Esophagus squamous epithelium (tissue), 5 donors: ENCODE measurements at places on chromosomes 13 and 19. TPM values are rescaled to one million over a fixed set of nuclear protein-coding genes. Genes with fewer than 3 reads are reported as not detected.

GRCh38 chr13:39612023-39612637 is 9.1 kb upstream of the LHFPL6 start:
- H3K4me3 ChIP-seq = no peak overlapping the region
- no peaks in the 10 kb centered on the region for H3K36me3 ChIP-seq
- H3K4me1 ChIP-seq = no peaks in the 10 kb centered on the region
- no peak overlapping the region for H3K27ac ChIP-seq
- H3K27me3 ChIP-seq = no peaks in the 10 kb centered on the region

ZNF763 gene
- 2.0 TPM for total RNA-seq

GRCh38 chr19:41928221-41928683 is at the start of gene ERFL:
ERFL (minus strand) TSS chr19:41928449; CDS start chr19:41912919, 15,530 bp downstream.
- no peaks in the 10 kb centered on the region for H3K36me3 ChIP-seq
- H3K27ac ChIP-seq = no peak within 1 kb of the TSS
- peaks cover 100% of the 10 kb centered on the region for H3K27me3 ChIP-seq
- peaks cover 14% of the 10 kb centered on the region for H3K4me1 ChIP-seq
- DNase-seq = no peak
- peak within 1 kb of the TSS; percentile 31 for H3K4me3 ChIP-seq

BRSK1 gene
- total RNA-seq = not detected

VMAC gene
- 6.1 TPM for total RNA-seq

- DNase-seq = no peak
- no peaks in the 10 kb centered on the region for H3K27me3 ChIP-seq
- H3K27ac ChIP-seq = no peak overlapping the region
- no peak overlapping the region for H3K4me3 ChIP-seq
Measured at GRCh38 chr19:7908742-7909461, 5.2 kb downstream of the MAP2K7 start.

DNA sequence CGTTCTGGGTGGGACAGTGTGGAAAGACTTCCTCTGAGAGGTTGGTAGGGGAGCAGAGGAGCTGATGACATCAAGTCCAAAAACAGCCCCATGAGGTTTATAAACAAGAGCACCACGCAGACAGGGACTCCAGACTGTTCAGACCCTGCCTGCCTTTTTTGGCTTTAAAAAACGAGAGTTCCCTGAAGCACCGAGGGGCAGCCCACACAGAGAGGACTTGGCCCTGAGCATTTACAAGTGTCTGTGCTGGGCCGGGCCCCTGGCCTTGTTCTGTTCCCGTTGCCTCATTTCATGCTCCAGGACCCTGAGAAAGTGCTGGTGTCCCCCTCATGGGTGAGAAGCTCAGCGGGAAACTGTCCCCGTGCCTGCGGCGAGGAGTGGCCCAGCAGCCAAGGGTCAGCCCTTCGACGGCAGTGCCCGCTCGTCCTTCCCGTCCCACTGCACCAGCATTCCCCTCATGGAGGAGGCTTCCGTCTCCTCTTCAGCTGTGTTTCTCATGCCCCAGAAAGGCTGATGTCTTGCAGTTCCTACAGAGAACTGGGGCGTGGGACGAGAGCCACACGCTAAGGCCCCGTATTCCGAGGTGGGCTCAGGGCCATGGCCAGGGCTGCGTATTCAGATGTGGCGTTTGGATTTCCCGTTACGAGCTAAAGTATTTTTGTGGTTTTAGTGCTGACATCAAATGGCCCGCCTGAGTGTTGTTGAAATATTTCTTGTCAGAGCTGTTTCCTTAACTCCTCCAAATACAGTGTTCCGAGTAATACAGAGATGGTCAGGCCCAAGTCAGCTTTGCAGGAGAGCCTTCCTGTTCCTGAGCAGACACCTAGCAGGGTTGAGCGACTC is 93.5 kb downstream of the ATP11A start:
- H3K36me3 ChIP-seq = no peaks in the 10 kb centered on the region
- no peak overlapping the region for H3K4me3 ChIP-seq
- H3K27me3 ChIP-seq = no peaks in the 10 kb centered on the region
- no peaks in the 10 kb centered on the region for H3K4me1 ChIP-seq
- no peak overlapping the region for H3K27ac ChIP-seq
- no peak for DNase-seq

ARHGAP35 gene
- total RNA-seq = 28.6 TPM

GRCh38 chr13:102405499-102406100 is 3.8 kb upstream of the FGF14 start:
- H3K36me3 ChIP-seq = no peaks in the 10 kb centered on the region
- no peak for DNase-seq
- H3K4me3 ChIP-seq = no peak overlapping the region
- peaks cover 19% of the 10 kb centered on the region for H3K4me1 ChIP-seq

DNA sequence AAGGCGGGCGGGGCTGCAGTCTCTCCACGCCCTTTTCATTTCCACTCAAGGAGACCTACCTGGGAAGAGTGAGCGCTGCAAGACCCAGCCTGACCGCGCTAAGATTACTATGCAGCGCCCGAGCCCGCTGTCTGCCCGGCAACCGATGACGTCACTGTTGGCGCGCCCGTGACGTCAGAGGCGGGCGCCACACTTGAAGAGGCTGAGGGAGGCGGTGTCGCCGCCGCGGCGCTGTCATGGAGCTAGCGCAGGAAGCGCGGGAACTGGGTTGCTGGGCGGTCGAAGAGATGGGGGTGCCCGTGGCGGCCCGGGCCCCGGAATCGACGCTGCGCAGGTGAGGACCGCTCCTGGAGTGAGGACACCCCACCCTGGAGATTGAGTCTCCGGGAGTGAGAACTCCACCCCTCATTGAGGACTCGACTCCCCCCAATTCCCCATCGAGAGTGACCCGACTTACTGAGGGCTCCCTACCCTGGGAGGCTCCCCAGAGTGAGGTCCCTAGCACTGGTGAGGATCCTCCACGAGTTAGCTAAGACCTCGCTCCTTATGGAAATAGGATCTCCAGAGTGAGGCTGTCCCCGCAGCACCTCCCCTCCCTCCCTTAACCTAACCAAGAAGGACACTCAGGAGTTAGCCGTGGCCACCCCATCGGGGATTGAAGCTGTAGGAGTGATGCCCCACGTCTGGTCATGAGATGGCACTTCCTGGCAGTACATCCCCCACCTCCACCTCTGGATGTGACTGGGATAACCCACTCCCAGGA is at the start of gene HAUS5:
HAUS5 (plus strand) TSS at position 177 of the 763 bp plus-strand sequence; CDS start at position 237, 60 bp downstream.
- H3K36me3 ChIP-seq = peaks cover 5% of the 10 kb centered on the region
- no peaks in the 10 kb centered on the region for H3K27me3 ChIP-seq
- DNase-seq = peak; percentile 74
- H3K4me1 ChIP-seq = peaks cover 3% of the 10 kb centered on the region
- H3K4me3 ChIP-seq = peak within 1 kb of the TSS; percentile 69

DNA sequence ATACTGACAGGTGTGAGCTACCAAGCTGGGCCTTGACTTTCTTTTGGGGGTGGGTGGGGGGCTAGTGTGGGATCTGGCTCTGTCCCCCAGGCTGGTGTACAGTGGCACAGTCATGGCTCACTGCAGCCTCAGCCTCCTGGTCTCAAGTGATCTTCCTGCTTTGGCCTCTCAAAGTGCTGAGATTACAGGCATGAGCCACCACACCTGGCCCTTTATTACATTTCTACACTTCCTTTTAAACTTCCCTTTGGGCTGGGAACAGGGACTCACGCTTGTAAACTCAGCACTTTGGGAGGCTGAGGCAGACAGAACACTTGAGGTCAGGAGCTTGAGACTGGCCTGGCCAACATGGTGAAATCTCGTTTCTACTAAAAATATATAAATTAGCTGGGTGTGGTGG is 12.0 kb downstream of the FTL start:
- no peak for DNase-seq
- H3K27me3 ChIP-seq = no peaks in the 10 kb centered on the region
- H3K4me3 ChIP-seq = no peak overlapping the region
- peaks cover 23% of the 10 kb centered on the region for H3K36me3 ChIP-seq
- no peak overlapping the region for H3K27ac ChIP-seq
- peaks cover 16% of the 10 kb centered on the region for H3K4me1 ChIP-seq

SIGLEC12 gene
- total RNA-seq = not detected

GRCh38 chr13:54980651-54981050 is 1952.0 kb downstream of the OLFM4 start:
- H3K27me3 ChIP-seq = no peaks in the 10 kb centered on the region

DNA sequence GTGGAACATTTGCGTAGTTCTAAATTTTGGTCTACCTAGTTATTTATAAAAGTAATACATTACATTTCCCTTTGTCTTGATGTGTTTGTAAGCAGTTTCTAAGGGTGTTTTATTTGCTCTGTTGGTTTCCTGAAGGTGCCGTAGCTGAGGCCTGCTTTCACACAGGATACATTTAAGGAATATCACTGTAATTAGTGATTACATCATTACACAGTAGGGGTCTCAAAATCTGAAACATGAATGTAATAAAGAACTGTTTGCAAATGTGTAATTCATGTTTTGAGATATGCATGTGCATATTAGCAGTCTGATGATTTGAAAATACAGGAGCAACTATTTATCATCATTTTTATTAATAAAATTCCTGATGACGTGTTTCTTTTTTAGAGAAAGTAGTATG is 281.8 kb downstream of the MTUS2 start:
- no peak overlapping the region for H3K4me3 ChIP-seq
- H3K36me3 ChIP-seq = no peaks in the 10 kb centered on the region

DNA sequence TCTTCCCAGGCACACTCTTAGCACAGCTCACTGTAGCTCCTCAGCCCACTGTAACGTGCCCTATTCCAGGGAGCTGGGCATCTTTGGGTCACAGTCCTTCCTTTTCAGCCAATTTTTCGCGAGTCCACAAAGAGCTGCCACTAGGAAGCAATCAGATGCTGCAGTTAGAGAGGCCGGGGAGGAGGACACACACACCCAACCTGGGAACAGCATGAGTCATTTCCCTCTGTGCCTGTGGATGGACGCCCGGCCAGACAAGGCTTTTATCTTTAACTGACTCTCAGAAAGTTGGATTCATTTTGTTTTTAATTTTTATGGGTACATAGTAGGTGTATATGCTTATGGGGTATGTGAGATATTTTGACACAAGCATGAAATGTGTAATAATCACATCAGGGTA is 918.6 kb downstream of the UQCRFS1 start:
- no peaks in the 10 kb centered on the region for H3K4me1 ChIP-seq
- H3K36me3 ChIP-seq = no peaks in the 10 kb centered on the region
- DNase-seq = no peak
- no peak overlapping the region for H3K27ac ChIP-seq
- no peak overlapping the region for H3K4me3 ChIP-seq

DNA sequence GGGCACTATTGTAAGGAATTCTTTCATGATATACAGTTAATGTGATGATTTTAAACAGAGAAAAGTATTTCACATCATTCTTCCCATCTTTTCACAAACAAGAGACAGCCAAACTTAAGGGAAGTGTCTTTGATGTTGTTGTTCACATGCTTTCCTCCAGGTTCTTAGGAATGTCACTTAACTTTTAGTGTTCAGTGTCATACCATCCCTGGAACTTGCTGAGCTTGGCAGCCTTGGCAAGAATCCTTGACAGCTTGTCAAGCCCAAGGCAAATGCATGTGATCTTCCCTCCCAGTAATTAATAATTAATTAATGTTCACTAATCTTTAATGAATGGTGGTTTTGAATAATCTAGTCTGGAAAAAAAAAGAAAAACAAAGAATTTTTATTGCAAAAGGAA is 727.9 kb upstream of the PRR20A start:
- no peak overlapping the region for H3K27ac ChIP-seq
- H3K27me3 ChIP-seq = no peaks in the 10 kb centered on the region

- H3K4me1 ChIP-seq = peaks cover 6% of the 10 kb centered on the region
- DNase-seq = no peak
- no peak overlapping the region for H3K4me3 ChIP-seq
- no peaks in the 10 kb centered on the region for H3K27me3 ChIP-seq
- H3K27ac ChIP-seq = no peak overlapping the region
Measured at GRCh38 chr13:102311901-102312300, 89.9 kb downstream of the FGF14 start.

DNA sequence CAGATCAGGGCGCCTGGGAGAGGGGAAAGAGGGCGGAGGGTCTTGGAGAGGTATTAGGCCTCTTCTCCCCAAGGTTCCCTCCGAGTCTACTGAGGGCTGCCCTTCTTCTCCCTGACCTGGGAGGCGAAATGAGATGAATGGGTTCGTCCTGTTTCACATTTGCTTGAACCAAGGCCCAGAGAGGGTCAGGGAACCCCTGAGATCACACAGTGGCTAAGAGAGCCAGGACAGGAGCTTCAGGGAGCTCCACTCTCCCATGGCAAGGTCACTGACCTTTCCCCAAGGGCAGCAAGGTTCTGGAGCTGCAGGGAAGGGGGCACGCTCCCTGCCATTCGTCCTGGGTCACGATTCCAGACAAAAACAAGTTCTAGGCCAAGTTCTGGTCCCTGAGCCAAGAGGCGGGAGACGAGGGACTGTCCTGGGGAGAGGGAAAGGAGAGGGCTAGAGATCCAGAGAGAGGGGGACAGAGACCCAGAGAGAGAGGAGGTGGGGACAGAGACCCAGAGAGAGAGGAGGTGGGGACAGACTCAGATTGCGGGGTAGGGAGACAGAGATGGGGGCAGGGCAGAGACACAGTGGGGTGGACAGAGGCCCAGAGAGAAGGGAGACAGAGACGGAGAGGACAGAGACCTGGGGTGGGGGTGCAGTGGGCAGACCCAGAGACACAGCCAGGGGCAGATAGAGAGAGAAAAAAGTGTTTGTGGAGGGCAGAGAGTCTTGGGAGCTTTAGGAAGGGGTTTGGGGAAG is 541 bp downstream of the ASPDH start:
- H3K4me3 ChIP-seq = no peak overlapping the region
- H3K27me3 ChIP-seq = no peaks in the 10 kb centered on the region
- H3K27ac ChIP-seq = no peak overlapping the region
- peaks cover 8% of the 10 kb centered on the region for H3K4me1 ChIP-seq

DNA sequence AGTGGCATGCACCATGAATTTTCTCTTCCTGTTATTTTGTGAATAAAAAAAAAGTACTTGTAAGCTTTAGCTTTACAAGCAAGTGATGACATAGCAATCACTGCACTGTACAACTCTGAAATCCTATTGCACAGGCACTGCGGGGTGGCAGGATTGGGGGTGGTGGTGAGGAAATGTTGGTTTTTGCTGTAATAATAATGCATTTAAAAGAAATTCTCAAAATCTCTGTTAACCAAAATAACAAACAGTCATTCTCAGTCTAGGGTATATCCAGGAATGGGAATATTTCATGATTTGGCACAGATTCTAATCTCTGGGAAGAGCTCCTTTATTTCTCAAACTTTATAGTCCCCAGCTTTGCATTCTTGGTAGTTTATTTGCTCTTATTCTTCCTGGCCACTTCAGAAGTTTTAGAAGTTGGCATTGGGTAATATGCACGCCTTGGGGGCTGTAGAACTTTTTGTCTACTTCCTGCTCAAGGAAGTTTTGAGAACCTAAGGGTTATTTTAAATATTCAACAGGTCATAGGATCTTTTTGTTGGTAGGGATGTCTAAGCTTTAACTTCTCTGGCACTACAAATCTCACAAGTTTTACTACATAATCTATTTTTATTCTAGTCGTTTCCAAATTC is 353.0 kb upstream of the KLF12 start:
- H3K36me3 ChIP-seq = no peaks in the 10 kb centered on the region
- DNase-seq = no peak
- H3K27ac ChIP-seq = no peak overlapping the region

DNA sequence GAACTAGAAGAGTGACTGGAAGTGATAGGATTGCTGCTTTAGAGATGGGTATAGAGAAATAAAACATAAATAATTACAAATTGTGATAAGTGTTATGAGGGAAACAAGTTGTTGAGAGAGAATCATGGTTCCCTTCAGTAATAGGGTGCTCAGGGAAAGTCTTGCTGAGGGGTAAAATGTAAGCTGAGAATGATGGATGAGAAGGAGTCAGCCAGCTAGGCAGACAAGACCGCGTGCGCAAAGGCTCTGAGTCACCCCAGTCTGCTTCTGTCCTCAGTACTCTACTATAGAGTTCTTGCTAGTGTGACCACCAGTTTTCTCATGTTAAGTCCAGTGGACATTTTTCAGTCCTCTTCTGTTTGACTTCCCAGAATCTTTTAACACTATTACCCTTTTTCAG is 39.5 kb downstream of the PCCA start:
- no peaks in the 10 kb centered on the region for H3K27me3 ChIP-seq
- peaks cover 3% of the 10 kb centered on the region for H3K4me1 ChIP-seq
- no peak overlapping the region for H3K27ac ChIP-seq

ADAMTSL5 gene
- total RNA-seq = 18.1 TPM
